HAP-1 (cell line): ENCODE measurements at places on chromosomes 2 and 18.
A peak's percentile ranks its signal among the peaks of the same experiment; 100 is the strongest.

- DNase-seq: no peak
These were observed 48.1 kb downstream of the FBXO36 start for GRCh38 chr2:229970406-229970805.

DNA sequence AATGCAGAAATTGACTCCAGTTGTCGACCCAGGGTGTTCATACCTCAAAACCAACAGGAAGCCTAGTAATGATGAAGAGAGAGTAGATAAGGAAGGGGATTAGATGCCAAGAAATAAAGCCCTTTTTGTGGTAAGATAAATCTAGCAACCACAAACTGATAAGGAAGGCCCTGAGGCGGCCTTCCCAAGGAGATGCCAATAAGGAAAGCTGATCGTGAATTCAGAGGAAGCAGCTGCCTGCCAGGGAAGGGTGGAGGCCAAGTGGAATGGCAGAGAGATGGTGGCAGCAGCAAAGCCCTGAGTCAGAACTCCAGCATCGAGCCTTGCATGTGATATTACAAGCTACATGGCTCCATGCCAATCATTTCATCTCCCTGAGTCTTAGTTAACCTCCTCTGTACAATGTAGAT is 126.3 kb downstream of the IRS1 start:
- no peak for DNase-seq

GRCh38 chr2:69177785-69178636 is 165.0 kb downstream of the ANTXR1 start:
- peak; percentile 73 for DNase-seq

GRCh38 chr18:57441071-57441794 is 6.1 kb downstream of the ONECUT2 start:
- DNase-seq: no peak

DNA sequence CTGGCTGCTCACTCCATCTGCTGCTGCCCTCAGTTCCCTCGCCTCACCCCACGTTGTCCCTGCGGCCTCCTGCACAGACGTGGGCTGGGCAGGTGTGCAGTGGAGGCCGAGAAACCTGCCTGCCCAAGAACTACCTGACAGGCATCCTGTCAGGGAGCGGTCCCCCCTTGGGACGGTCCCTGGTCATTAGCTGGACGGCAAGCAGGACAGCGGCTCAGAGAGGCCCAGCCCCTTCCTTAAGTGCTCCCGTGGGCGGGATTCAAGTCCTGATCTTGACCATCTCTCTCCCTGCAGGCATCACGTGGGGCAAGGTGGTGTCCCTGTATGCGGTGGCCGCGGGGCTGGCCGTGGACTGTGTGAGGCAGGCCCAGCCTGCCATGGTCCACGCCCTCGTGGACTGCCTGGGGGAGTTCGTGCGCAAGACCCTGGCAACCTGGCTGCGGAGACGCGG is 11.3 kb downstream of the BOK start:
- no peak for DNase-seq

DNA sequence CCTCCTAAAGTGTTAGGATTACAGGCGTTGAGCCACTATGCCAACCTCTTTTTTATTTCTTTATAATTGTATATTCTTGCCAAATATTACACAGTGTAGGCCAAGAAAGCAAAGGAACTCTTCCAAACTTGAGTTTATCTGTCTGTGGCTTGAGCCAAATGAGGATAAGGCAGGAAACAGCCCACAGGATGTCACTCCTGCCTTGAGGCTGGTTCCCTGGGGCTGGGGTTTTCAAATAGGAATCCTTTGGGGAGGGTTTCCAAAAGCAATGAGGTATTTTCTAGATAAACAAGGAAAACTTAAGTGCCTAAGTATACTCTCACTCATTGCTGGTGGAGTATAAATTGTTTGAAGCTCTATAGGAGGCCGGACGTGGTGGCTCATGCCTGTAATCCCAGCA is 56.4 kb downstream of the ADCY3 start:
- DNase-seq: no peak

DNA sequence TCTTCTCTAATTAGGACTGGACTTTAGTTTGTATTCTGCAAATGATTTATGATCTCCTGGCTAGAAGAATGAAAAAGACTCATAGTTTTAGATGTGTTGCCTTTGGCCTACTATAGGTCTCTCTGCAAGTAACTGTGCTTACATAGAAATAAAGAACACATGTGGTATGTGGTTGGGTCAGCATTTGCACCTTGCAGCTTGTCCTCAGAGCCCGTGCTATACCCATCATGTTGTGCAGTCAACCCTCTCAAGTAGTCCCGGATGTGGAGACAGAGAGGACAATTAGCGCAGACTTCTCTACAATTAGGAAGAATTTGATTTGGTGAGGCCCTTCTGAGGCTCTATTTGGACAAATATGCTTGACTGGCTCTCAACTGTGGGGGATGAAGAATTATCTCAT is 203.7 kb upstream of the ITGA4 start:
- no peak for DNase-seq

DNA sequence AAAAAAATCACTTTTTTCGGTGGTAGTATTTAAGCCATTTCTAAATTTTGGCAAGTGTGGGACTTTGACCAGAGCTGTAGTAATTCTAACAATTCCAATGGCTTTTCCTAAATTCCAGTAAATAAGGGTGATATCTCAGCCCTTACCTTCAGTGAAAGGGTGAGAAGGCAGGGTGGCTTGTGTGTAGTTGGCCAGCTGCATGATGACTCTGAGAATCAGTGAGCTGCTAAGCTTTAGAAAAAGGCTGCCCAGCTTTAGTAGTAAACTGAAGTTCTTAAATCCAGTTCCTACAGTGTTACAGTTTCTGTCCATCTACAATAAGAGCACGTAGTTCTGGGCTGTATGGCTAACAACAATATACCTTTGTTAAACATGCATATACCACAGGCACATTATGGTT is 42.0 kb downstream of the OXER1 start:
- no peak for DNase-seq

DNA sequence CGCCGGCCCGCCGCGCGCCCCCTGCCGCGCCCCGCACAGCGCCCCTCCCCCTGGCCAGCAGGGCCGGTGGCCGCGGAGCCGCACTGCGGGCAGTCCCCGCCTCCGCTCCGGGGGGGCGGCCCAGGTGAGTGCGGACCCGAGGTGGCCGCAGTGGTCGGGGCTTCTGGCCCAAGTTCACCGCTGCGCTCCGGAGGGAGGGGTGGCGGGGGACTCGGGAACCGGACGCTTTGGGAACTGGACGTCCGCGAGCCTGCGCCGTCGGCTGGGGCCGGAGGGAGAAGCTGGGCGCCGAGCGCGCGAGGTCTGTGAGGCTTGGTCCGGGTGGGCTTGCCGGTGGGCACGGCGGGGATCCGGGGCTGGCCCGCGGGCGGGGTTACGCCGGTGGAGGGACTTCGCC is 591 bp upstream of the LDLRAD4 start:
- DNase-seq: no peak

- no peak for DNase-seq
These were observed 7.5 kb upstream of the MCFD2 start for GRCh38 chr2:46923041-46923528.

DNA sequence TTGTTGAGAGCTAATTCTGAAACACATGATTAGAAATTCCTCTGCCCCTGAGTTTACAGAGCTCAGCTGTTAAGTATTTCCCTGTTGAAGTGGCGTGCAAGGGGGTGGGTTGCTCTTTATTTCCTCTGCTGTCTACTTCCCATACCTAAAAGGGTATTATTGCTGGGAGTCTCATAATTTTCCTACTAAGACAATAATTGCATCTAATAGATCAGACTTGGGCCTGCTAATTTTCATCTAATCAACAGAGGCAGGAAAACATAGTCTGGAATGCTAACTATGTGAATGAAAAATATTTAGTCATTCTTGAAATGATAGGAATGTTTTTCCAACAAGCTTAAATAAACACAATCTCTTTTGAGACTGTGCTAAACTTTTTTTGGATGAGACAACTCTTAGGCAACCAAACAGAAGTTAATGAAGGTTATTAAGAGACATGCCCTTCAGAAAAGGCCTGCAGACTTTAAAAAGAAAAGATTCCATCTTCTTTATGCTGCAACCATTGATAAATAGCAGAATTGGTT is 111.4 kb downstream of the FEZ2 start:
- peak; percentile 27 for DNase-seq

DNA sequence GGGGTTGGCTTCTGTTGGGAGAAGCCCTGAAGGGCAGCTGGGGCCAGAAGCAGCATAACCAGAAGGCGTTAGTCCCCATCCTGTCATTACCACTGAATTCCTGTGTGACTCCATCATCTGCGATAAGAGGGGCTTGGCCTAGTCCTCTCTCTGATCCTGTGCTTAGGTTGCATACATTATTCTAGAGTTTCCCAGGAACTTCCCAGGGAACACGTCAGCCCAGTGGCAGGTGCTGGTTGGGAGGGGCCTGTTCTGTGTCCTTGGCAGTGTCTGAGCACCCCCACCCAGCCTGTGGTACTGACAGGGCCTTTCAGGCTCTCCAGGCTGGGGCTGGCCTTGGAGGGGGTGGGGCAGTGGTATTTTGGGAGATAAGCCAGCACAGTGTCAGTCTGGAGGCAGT is 4.5 kb upstream of the TOGARAM2 start:
- DNase-seq: no peak

- DNase-seq: no peak
These were observed 53.4 kb downstream of the SERPINB7 start for GRCh38 chr18:63828656-63829055.

GRCh38 chr2:160325418-160325817 is 125.3 kb upstream of the ITGB6 start:
- DNase-seq: no peak

DNA sequence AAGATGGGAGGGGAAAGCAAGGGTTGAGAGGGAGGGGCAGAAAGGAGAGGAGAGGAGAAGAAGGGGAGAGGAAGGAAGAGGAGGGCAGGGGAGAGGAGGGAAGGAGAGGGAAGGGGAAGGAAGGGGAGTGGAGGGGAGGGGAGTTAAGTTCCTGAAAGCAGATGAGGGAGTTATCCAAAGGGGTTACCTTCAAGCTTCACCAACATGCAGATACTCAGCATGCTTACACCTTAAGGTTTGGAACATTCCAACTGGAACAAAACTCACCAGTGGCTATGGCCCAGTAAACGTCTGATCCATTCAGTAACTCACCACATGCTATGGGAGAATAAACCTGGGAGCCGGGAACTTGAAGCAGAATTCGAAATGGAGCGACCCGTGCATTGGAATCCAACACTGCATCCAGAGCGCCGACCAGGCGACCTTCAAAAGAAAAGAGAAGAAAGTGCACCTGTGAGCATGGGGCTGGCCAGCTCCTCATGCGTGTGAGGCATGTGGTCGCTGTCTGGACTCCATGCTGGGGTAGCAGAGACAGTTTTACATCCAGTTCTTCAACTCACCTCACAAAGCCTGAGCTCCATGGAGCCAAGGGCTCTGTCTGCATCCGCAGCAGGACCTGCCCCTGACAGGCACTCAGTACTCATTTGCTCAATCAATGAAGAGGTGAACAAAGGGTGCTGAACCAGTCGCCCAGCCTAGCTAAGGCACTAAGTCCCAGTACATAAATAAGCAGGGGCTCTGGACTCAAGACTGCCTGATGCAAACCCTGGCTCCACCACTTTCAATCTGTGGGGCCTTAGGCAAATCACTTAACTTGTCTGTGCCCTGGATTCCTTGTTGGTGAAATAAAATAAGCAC is 61.0 kb downstream of the TBC1D8 start:
- DNase-seq: no peak

- DNase-seq: no peak
These were observed 79.2 kb upstream of the COL5A2 start for GRCh38 chr2:189258616-189259365.
